ENCODE measurements at places on chromosomes 2 and 18.
A peak's percentile ranks its signal among the peaks of the same experiment; 100 is the strongest.

GRCh38 chr2:129726216-129726615 lies 253.2 kb upstream of the RAB6C start:
- DNase-seq = no peak

DNA sequence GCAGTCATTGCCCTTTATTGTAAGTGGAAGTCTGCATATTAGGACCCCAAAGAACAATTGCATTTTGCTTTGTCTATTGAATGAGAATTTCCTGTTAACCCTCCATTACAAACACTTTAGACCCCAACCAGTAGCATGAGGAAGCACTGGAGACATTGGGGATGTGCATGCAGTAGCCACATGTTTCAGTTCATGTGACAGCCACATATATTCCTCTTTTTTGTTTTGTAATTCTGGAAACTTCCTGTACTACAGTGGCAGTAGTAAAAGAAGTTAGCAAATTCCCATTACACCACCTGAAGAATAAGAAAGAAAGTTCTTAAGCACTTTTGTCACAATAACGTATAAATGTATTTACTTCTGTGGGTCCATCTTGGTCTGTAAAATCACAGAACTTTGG lies 281.1 kb upstream of the SLC14A2 start:
- no peak for DNase-seq

GRCh38 chr2:241577413-241578122 lies 19.0 kb downstream of the BOK start:
- no peak for DNase-seq

GRCh38 chr2:77161009-77161408 lies 361.2 kb downstream of the LRRTM4 start:
- DNase-seq = peak; percentile 81

All from SW 1271 (cell line).